Hypothalamus (tissue), 51 donors: ENCODE measurements at places on chromosomes 6 and 20.

DNA sequence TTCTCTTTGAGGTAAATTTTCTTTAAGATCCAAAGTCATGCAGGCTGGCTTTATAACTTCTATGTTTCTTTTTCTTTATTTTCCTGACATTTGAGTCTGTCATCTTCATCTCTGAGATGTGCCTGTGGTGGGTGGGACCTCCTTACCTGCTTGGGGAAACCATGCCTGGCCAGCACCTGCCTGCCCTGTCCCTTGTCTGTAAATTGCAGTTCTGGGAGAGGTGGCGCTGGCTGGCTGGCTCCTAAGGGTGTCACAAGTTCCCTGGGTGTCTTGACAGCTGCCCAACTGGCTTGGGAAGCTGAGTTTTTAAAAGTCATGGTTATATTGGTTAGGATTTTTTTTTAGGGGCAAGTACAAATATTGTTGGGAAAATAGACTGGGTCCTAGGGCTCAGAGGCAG, 36.3 kb downstream of the SCAND1 start:
- no peak for DNase-seq

GRCh38 chr6:35343092-35343834, 905 bp downstream of the PPARD start:
- no peak for DNase-seq

- no peak for DNase-seq
These were observed 6.3 kb upstream of the FOXF2 start for GRCh38 chr6:1382883-1383728.

DNA sequence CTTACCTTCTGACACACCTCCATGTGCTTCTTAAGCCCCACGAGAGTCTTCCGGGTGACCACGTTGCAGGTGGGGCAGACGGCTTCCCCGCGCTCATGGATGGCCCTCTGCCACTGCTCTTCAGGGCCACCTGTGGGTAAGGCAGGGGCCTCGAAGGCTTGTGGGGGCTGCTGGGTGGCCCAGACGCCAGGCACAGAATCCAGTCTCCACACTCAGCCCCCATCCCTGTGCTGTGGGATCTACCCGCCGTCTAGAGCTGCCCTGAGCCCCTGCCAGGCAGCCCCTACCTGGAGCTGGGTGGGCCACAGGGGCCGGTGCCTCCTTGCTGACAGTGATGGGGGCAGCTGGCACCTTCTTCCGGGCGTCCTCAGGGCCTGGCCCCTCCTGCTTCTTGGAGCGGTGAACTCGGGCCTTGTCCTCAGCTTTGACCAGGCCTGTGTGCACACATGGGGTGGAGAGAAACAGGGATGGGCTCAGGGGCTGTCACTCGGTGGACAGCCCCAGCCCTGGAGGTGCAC, 5.9 kb downstream of the ZNF512B start:
- no peak for DNase-seq

- no peak for DNase-seq
These were observed 279.4 kb upstream of the SPTLC3 start for GRCh38 chr20:12729326-12729725.

DNA sequence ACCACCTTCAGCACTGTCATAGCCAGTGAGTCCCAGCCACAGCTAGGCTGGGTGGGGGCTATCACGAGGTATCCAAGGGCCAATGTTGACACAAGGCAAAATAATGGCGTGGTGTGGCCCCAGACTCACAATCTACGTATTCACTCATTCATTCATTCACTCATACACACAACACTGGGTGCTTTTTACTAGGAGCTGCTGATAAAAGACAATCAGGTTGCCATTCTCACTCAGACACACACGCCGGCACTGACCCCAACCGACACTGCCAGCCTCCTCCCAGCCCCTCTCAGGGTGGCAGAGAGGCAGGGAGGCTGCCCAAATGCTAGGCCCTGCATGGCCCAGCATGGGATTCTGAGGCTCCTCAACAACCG, 1.5 kb upstream of the C20orf144 start:
- no peak for DNase-seq

DNA sequence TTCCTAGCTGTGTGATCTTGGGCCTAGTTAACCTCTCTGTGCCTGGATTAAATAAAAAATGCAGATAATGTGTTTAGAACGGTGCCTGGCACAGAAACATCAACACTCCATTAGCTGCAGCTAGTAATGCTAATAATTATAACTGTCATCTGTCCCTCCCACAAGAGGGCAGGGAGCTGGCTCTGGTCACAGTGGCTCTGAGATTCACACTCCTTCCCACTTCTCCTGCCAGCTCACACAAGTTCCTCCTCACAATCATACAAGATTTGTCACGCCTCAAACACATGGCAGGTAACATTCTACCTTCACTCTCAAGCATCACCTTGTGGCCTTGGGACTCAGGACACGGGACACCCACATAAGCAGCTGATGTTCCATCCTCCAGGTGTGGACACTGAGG, 2.4 kb downstream of the ADA start:
- DNase-seq = no peak

- no peak for DNase-seq
These were observed 1078.4 kb downstream of the KIF16B start for GRCh38 chr20:15494851-15495250.

- DNase-seq = no peak
These were observed 23.0 kb upstream of the CD24 start for GRCh38 chr6:106997392-106998158.
